ENCODE measurements at places on chromosomes 2 and 18.
A peak's percentile ranks its signal among the peaks of the same experiment; 100 is the strongest.

DNA sequence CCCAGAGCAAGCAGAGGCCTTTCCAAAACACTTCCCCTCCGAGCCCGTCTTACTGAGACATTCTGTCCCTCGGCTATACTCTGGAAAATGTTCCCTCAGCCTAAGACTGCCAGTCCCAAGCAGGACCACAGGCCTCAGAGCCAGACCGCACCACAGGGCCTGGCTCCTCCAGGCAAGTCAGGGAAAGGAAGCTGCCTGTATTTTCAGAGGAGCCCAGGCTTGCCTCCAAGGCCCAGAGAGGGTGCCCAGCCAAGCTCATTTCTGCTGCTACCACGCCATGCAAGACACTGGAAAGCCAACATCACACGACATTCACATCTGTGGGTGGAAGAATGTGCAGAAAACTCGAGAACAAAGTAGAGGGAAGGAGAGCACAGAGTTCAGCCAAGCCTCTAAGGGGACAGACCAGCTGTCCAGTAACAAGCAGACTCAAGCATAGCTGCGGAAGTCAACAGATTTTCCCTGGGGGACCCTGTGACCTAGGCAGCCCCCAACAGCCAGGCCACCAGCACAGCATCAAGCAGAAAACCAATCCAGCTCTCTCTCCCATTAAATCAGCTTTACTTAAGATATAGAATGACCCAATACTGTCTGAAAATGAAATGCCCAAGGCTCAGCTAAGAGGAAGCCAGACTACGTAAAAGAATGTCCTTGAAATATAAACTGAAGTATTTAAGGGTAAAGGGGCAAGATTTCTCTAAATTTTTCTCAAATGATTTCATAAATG, 123.9 kb downstream of the ZFP36L2 start:
- DNase-seq, result peak; percentile 82

DNA sequence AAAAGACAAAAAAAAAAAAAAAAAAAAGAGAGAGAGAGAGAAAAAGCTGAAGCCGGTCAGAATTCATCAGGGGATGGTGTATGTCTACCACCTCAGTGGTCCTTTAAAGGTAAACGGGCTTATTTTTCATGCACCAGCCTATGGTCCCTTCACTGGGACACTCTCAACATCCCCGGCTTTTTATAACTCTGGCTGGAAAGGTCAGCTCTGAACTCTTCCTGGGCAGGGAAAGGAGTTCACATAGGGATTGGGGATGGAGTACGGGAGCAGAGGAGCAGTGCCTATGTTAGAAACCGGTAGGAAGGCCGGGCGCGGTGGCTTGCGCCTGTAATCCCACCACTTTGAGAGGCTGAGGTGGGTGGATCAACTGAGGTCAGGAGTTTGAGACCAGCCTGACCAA, 10.3 kb upstream of the MALT1 start:
- DNase-seq, result no peak

- DNase-seq, result no peak
These were observed 336.5 kb downstream of the MEIS1 start for GRCh38 chr2:66771359-66771976.

DNA sequence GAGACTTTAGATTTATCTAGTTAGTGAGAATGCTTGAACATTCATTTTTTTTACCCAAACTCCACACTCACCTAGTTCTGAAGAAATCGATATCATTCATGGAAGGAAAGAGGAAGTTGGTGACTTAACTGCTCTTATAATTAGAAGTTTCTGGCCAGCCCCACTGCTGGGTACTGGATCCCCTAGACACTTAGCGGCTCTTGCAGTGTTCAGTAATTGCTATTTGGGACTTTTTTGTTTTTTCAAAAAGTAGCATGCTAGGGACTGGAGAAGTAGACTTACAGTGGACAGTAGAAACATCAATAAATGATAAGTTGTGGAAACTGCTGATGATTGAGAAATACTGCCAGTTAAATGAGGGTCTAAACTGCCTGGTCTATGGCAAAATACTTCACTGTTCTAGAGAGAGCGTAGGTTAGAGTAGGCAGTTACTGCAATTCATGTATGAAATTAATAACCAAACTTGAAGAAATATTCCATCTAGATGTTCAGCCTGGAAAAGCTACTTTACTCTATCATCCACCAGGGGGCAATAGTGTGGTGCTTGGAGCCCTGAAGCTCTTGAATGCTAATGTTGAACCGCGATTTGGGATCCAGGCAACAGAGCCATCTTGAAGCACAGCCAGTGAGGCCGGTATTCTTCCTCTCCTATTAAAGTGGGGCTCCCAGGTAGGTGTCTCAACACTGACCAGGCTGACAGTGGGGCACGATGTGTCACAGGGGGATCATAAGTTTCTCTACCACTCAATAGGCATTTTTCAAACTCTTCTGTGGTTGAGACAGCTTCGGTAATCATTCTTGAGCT, 146.1 kb upstream of the SESTD1 start:
- DNase-seq, result peak; percentile 67

- no peak for DNase-seq
These were observed 55.9 kb downstream of the ZRANB3 start for GRCh38 chr2:135475128-135475527.

DNA sequence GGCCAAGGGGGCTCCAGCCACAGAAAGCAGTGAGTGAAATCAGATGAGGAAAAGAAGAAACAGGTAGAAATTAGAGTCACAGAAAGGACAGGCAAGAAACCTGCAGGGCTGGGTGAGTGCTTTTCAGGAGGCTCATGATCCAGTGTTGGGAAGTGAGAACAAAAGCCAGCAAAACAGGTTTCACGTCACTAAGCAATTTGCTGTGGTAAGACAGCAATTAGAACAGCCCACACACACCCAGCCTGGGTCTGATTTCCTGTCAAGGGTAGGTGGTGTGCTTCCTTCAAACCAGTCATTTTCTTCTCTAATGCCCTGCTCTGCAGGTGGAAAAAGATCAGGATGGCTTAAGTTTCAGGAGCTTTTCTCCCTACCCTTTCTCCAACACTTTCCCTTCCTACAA, 52.9 kb upstream of the XDH start:
- DNase-seq, result no peak

- DNase-seq, result peak; percentile 77
These were observed 173.6 kb downstream of the SMAD7 start for GRCh38 chr18:48777026-48777743.

GRCh38 chr2:123051136-123051535, 974.0 kb upstream of the CNTNAP5 start:
- DNase-seq, result no peak

DNA sequence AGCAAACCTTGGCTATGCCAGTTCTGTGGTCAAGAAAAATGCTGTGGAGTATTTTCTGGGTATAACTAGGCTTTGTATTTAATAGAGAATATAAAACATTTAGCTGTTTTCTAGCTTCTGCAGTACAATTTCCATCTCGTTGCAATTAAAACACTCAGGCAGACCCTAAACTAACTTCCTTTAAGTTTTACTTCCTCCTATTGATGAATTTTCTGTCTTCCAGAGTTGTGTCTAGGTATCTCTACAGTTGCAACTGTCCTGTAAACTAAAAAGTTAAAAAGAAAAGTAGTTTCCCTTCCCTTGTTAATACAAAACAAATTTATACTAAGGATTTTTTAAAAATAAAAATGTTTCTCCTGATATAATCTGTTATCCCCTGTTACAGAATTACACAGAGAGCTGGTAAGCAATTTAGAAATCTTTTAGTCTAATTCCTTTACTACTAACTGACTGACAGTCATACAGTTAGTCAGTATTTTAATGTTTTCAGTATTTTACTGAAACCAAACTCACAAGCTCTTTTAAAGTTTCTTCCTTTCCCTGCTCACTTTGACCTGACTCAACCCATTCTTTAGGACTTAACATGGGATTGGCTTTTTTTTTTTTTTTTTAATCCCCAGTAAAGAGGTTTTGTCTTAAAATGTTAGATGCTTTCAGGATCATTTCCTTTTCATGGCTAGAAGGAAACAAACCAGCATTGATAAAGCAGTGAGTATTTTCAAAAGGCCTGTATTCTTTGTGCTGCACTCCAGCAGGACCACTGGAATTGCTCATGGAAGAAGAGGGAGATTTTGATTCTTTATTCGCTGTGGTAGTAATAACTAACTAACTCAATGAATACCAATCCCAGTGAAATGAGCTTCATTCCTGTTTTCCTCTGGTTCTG, 22.9 kb downstream of the ITGAV start:
- no peak for DNase-seq

GRCh38 chr2:70312560-70312959, 10.7 kb upstream of the FAM136A start:
- DNase-seq, result no peak

GRCh38 chr2:228801451-228801850, 469.6 kb downstream of the PID1 start:
- no peak for DNase-seq

DNA sequence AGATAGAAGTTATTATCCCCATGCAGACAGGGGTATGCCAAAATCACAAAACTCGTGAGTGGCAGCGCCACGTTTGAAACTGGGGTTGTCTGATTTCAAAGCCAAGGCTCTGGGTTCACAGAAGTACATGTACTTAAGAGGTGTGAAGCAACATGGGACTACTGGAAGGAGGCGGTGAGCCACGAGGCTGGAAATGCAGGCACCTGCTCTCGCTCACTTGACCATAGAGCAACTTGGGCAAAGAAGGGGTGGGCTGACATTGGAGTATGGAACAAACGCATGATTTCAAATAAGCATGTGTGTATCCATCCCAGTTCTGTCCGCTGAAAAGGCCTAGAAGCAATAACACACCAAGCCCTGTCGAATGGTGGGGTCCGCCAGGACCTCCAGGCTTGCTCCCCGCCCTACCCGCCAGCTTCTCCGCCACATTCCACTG, 593 bp upstream of the ACTR2 start:
- DNase-seq, result no peak

DNA sequence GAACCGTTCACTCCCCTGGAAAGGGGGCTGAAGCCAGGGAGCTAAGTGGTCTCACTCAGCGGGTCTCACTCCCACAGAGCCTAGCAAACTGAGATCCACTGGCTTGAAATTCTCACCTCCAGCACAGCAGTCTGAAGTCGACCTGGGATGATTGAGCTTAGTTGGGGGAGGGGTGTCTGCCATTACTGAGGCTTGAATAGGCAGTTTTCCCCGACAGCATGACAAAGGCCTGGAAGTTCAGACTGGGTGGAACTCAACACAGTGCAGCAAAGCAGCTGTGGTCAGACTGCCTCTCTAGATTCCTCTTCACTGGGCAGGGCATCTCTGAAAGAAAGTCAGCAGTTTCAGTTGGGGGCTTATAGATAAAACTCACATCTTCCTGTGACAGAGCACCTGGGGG, 292.5 kb downstream of the NUP35 start:
- DNase-seq, result no peak

GRCh38 chr2:26344581-26345282, 1.2 kb upstream of the SELENOI start:
- no peak for DNase-seq

GRCh38 chr2:229417176-229417575, 146.1 kb upstream of the PID1 start:
- DNase-seq, result no peak

- no peak for DNase-seq
These were observed 23.3 kb downstream of the PUM2 start for GRCh38 chr2:20327370-20327769.

GRCh38 chr2:207779523-207779922, 9.8 kb upstream of the FZD5 start:
- DNase-seq, result no peak

GRCh38 chr2:120607506-120607905, 128.2 kb upstream of the GLI2 start:
- DNase-seq, result no peak

DNA sequence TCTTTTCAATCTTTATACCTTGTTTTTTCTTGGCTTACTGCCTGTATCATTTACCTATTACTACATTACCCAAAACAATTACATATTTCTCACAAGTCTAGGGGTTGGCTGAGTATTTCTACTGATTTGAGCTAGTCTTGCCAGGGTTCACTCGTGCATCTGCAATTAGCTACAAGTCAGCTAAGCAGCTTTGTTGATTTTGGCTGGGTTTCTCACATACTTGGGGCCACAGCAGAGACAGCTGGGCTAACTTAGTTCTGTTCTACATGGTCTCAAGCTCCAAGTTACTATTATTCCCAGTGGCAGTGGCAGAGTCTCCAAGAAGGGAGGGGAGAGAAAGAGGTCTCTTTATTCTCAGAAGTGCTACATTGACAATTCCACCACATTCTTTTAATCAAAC, 54.7 kb upstream of the SP5 start:
- no peak for DNase-seq

GRCh38 chr2:26469092-26469710, 8.7 kb downstream of the OTOF start:
- DNase-seq, result no peak

DNA sequence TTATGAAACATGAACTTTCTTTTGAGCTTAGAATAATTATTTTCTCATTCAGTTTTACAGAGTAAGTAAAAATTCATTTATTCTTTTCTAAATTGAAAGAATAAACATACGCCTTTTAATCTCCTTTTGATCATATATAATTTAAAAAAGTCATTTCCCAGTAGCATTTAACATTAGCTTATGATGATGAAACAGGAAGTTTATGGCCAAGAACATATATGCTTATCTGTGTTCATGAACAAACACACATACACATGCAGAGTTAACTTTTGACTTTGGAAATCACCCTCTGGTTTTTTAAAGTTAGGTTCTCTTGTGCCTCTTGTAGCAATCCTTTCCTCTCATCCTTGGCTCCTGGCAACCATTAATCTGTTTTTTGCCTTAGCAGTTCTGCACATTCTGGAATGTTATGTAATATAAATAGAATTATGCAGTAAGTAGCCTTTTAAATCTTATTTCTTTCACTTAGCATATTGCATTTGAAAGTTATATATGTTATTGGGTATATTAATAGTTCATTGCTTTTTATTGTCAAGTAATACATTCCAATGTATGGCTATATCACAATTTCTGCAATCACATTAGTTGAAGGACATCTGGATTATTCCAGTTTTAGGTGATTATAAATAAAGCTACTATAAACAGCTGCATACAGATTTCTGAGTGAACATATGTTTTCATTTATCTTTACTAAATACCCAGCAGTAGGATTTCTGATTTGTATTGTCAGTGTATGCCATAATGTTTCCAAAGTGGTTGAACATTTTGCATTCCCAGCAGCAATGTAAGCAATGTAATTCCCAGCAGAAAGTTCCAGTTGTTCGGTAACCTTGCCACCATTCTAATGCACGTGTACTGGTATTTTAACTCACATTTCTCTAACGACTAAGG, 210.3 kb downstream of the ZRANB3 start:
- DNase-seq, result no peak

- DNase-seq, result no peak
These were observed 84.5 kb upstream of the SNTG2 start for GRCh38 chr2:866009-866680.

DNA sequence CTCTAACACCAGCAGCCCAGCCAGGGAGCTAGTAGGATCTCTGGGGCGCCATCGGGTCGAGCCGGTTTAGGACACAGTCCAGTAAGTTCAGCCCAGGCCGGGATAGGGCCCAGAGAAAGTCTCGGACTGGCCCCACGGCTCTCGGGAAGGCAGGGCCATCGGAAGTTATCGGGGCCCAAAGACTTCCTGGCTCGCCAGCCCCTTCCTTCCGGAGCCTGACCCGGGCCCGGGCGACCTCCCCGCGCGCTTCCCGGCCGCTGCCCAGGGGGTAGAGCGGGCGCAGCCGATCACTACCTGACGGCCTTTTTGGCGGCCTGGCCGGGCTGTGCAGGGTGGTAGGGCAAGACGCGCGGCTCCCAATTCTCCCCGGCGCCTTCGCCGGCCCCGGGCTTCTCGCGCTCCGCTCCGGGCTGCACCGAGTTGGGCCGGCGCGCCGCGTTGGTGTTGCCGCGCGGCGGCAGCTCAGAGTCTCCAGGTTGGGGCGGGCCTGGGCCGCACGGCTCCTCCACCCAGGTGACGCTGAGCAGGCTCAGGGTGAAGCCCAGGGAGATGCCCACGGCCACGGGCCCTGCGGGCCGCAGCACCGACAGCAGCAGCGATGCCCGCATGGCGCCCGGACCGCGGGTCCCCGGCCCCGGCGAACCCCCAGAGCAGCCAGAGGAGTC, 546 bp downstream of the CHPF start:
- no peak for DNase-seq
